ENCODE measurements at places on chromosomes 2 and 18.

DNA sequence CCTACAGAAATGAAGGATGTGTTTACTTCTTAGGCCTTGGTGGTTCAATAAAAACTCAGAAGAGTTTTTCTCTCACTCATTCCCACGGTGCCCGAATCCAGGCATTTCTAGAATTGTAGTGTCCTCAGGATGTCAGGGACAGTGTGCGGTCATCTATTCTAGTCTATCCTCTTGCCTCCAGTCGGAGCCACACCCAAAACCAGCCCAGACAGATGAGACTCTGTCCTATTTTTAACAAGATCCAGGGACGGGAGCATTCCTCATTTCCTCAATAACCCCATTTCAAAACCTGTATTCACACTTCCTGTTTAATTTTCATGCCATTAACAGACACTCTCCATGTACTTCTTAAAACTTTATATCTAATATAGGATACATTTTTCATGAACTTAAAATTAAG lies 11.6 kb upstream of the RBMS1 start:
- no peak for DNase-seq

DNA sequence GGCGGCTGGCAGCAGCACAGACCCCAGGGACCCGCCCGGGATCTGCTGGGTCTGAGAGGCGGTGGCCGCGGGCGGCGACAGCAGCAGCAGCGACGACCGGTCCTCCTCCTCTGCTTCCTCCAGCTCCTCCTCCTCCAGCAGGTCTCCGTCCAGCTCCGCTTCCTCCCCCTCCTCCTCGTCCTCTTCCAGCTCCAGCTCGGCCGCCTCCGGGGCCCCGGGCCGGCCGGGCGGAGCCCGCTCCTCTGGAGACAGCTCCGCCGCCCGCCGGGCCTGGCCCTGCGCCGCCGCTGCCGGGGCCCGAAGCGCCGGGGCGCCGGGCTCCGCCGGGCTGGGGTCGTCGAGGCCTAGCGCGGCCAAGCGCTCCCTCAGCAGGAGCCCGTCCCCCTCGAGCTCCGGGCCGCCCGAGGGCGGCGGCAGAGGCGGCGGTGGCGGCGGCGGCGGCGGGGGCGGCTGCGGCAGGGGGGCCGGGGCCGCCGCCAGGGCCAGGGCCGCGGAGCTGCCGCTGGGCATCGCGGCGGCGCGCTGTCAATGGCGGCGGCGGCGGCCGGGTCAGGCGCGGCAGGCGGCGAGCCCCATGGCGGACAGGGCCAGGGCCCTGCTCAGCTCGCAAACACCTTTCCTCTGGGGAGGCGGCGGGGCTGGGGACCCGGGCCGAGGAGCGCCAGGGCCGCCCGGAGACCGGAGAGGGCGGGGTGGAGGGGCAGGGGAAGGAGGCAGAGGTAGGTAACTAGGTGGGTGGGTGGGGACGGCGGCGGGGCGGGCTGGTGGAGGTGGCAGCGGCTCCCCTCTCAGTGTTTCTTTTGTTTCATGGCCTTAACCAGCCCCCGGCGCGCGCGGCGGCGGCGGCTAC lies 445 bp downstream of the MEX3C start:
- DNase-seq, result no peak

- no peak for DNase-seq
Measured at GRCh38 chr18:3263132-3263700, 1.3 kb downstream of the MYL12B start.

GRCh38 chr2:9990736-9991135 lies 39.2 kb downstream of the GRHL1 start:
- peak; percentile 70 for DNase-seq

DNA sequence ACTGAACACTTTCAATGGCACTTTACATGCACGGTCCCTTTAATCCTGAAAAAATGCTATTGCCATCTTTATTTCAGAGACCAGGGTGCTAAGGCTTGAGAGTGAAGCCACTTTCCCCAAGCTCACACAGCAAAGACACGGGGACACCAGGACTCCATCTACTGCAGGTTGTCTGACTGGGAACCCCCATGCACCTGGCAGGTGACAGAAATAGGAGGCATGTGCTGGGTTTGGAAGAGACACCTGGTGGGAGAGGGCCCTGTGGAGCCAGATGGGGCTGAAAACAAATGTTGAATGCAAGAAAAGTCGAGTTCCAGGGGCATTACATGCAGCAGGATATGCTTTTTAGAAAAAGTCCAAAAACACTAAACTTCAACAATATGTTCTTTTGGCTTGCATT lies 5.2 kb upstream of the EHD3 start:
- no peak for DNase-seq

GRCh38 chr2:218859556-218859987 lies at the start of gene WNT6:
Gene WNT6, plus strand, starts transcription at chr2:218859805. Its CDS starts 233 bp downstream, at chr2:218860038.
- no peak for DNase-seq

GRCh38 chr18:8957731-8958130 lies 144.8 kb upstream of the NDUFV2 start:
- no peak for DNase-seq

DNA sequence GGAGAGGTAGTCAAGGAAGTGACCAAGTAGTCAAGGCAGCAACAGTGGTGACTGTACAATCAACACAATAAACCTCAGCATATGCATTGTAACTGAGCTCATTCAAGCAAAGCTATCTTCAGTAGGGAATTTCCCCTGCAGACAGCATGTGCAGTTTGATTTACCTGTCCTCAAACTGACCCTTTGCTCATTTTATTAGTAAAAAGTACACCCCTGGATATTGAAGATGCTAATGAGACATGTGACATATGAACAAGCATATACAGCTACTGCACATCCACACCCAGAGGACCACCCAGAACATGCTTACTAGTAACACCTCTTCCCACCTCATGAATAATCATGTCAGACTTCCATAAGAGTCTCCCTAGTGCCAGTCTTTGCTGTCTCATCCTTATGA lies 15.4 kb downstream of the C2orf81 start:
- DNase-seq, result no peak

- DNase-seq, result no peak
Measured at GRCh38 chr2:145226901-145227300, 707.0 kb upstream of the ZEB2 start.

DNA sequence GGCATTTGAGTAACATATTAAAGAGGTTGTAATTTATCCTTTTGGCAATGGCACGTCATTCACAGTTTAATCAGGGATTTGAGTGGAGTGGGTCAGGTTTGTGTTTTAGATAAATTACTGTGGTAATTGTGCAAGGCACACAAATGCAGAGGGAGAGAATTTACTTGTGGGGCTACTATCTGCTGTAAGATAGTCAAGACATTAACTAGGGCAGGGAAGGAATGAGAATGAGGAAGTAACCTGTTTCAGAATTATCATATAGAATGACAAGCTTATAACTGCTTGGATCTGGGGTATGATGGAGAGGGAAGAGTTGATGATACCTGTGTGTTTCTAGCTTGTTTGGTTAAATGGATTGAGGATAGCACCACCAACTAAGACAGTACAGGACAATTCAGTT lies 58.9 kb upstream of the ZSWIM2 start:
- DNase-seq, result no peak

DNA sequence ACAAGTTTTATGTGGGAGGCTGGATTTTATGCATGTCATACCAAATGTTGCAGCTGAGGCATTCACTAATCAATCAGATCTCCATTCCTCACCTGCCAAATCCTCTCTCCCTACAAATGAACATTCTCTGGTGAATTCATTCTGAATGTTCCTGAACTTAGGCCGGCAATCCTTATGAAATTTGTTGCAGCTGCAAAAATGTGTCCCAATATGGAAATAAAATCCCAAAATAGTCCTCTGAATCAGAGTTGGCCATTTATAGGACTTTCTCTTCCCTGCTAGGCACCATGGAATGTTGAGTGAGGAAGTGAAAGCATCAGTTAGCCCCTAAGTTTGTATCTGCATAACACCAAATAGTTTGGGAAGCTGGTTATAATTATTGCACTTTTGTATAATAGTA lies 25.6 kb downstream of the GCA start:
- DNase-seq, result no peak

GRCh38 chr2:224023188-224023587 lies 15.9 kb downstream of the SERPINE2 start:
- no peak for DNase-seq
